ENCODE measurements at places on chromosomes 11 and 22.
A peak's percentile ranks its signal among the peaks of the same experiment; 100 is the strongest.

DNA sequence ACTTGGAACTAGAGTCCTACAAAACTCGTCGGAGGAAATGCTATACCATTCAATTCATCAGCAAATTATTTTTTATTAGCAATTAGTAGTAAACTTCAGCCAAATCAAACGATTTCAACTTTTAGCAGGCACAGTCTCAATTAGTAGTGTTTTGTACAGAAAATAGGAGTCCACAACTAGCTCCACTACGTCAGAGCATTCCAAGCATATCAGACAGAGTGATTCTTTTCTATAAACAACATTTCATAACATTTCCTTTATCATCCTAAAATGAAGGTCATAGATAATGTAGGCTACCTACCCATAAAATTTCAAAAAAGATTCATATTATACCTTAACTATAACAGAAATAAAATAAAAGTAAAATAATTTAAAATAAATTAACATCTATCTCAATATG is 169.9 kb downstream of the KIF18A start:
- DNase-seq: no peak

- no peak for DNase-seq
These were observed 40.8 kb upstream of the TLCD5 start for GRCh38 chr11:120284272-120284671.

- DNase-seq: no peak
These were observed 41.8 kb upstream of the PRR5 start for GRCh38 chr22:44660051-44660830.

GRCh38 chr11:18775492-18776292 is 15.9 kb downstream of the PTPN5 start:
- peak; percentile 44 for DNase-seq

- no peak for DNase-seq
These were observed 643.6 kb downstream of the ETS1 start for GRCh38 chr11:127943763-127944162.

Data from RKO (cell line).